ENCODE measurements at places on chromosomes 12 and 14.

GRCh38 chr14:68345738-68346137, 447.1 kb downstream of the ZFP36L1 start:
- no peak for DNase-seq

- DNase-seq = no peak
Measured at GRCh38 chr14:25381498-25381897, 331.6 kb upstream of the STXBP6 start.

GRCh38 chr12:124565656-124566160, 1.7 kb downstream of the NCOR2 start:
- no peak for DNase-seq

GRCh38 chr12:30598889-30599288, 96.8 kb downstream of the IPO8 start:
- no peak for DNase-seq

- DNase-seq = no peak
Measured at GRCh38 chr14:92717571-92718042, 30.8 kb downstream of the LGMN start.

DNA sequence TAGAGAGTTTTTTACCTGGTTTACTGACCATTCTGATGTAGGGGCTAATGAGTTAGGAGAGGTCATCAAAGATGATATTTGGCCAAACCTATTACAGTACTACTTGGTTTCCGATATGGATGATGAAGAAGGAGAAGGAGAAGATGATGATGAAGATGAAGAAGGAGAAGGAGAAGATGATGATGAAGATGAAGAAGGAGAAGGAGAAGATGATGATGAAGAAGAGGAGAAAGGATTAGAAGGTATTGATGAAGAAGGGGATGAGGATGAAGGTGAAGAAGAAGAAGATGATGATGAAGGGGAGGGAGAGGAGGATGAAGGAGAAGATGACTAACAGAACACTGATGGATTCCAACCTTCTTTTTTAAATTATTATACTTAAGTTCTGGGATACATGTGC, 196.6 kb downstream of the TMX1 start:
- DNase-seq = no peak

DNA sequence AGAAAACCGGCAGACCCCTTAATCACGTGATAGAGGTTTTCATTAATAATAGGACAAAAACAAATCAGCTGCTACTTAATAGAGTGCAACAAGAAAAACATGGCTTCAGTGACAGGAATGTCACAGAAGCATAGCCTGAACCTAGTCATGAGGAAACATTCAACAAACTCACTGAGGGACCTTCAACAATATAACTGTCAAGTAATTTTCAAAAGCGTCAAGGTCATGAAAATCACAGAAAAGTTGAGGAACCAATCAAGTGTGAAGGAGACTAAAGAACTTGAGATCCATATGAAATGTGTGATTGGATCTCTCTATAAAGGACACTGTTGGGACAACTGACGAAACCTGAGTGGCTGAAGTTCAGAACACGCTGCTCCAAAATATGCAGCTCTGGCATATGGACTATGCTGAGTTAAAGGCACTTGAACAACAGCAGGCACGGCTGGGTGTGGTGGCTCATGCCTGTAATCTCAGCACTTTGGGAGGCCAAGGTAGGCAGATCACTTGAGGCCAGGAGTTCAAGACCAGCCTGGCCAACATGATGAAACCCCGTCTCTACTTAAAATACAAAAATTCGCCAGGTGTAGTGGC, 16.3 kb downstream of the NDUFA12 start:
- DNase-seq = no peak

- DNase-seq = no peak
Measured at GRCh38 chr12:3081886-3082285, 4.7 kb downstream of the TSPAN9 start.

DNA sequence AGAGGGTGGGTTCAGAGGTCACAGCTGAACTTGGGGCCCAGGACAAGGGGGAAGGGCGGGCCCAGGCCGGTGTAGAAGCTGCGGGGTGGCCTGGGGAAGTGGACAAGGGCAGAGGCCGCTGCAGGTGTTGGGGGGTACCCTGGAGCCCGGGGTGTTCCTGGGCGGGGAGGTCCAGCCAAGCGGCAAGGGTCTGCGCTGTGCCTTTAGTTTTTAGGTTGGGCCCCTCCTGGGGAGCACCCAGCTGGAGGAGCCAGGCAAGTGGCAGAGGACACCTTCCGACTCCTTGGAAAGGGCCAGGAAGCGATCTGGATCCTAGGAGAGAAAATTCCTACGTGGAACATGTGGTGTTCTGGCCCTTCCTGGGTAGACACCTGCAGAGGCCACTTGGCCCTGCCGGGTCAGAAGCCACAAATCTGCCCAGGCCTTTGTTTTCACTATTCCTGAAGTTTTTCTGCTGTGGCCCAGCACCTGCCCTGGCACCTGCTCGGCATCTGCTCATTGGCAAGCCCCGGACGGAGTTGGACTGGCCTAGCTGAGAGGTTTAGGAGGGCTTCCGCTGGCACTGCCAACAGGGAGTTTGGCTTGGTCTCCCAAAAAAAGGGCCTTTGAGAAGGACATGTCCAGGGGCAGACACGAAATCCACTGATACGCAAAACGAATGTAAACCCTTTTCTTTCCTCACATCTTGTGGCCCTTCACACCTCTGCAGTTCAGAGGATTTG, 61.1 kb downstream of the SMUG1 start:
- no peak for DNase-seq

GRCh38 chr14:61174441-61174891, 106.7 kb downstream of the TMEM30B start:
- DNase-seq = no peak

GRCh38 chr12:87406926-87407325, 622.3 kb downstream of the C12orf50 start:
- no peak for DNase-seq

- DNase-seq = no peak
Measured at GRCh38 chr12:2666411-2666810, 128.4 kb upstream of the FKBP4 start.

GRCh38 chr14:97581016-97581415, 783.8 kb downstream of the VRK1 start:
- peak; percentile 49 for DNase-seq

DNA sequence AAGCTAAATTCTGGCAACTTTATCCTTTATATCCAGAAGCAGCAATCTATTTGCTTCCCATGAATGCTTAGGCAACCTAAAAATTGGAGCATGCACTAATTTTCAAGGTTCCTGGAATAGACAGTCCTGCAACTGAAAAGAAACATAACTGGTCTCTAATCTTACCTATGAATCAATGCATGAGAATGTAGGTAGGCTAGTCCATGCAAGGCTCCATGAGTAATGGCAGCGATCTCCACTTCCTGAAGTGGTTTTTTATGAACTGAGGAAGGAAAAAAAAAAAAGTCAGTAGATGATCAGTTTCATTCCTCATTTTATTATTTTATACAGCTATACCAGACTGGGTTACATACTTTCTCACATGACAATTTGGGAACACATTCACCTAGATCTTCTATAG, 102.0 kb downstream of the PEBP1 start:
- DNase-seq = no peak

GRCh38 chr14:83253870-83254269, 1720.2 kb upstream of the SEL1L start:
- no peak for DNase-seq

DNA sequence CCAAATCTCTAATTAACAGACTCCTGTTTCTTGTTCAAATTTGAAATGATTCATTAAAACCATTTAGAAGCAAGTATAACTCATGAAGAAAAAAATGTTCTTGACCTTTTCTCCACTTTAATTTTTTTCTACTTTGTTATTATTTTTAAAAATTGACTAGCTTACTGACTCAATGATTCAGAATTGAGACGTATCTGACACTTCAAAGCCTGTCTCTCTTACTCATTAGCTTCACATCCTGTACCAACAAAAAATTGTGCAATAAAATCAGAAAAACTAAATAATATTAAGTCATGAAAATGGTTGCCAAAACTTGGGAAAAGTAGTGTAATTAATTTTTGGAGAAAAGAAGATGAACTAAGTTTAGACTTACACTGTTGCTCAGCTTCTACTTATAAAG, 331.2 kb downstream of the SLC16A7 start:
- DNase-seq = no peak

GRCh38 chr14:31960039-31960438, 117.1 kb upstream of the ARHGAP5 start:
- DNase-seq = no peak

DNA sequence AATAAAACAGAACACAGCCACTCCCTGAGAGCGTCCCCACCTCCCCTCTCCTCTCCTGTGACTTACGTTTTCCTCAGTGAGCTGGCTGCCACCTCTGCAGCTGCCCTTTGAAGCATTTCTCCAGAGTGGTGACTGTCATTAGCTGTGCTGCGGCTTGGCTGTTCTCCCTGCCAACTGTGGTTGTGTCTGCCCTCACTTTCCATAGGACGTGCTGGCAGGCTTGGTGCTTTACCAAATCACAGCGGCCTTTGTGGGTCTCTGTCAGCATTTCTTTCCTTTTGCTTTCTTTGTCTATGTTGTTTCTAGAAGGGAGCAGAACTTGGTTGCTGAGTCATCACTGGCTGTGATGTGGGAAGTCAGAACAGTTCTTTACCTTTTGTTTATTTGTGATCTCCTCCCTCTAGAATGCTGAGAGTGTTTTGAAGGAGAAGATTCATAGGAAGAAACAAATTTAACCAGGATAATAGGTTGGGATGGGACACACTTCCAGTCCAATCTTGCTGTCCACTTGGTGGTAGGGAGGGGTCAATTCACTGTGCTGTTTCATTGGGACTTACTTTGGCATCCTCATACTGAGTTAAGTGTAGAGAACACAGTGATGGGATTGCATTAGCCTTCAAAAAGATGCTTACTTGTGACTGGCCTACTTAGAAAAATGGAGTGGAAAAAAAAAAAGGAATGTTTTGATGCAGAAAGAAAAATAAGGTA, 88.2 kb downstream of the TMX1 start:
- DNase-seq = no peak

DNA sequence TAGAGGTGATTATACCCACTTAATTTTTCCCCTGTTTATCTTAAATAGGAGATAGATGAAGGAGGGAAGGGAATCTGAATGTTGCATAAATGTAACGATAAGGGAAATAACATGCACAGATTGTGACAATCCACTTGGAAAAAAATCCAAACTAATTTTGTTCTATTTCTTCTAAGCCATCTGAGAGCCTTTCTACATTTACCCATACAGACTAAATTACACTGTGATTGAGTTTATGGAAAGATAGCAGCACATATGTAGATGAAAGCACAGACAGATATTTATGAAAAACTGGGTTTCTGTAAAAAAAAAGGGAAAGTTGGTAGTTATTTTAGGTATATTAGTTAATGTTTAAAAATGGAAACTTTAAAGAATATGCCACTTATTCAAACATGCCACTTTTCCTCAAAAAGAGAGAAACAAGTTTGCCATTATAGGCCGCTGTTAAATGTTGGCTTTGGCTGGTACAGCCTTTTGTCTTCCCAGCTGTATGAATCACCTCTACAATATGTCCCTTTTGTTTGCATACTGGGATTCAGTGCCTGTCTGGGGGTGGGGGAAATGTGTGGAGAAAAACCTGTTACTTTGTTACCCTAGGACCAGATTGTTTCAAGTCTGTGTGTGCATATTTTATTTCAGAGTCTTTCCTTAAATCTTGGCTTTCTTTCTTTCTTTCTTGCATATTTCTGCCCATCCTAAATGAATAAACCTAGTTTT, 470.2 kb upstream of the LMO3 start:
- DNase-seq = no peak

DNA sequence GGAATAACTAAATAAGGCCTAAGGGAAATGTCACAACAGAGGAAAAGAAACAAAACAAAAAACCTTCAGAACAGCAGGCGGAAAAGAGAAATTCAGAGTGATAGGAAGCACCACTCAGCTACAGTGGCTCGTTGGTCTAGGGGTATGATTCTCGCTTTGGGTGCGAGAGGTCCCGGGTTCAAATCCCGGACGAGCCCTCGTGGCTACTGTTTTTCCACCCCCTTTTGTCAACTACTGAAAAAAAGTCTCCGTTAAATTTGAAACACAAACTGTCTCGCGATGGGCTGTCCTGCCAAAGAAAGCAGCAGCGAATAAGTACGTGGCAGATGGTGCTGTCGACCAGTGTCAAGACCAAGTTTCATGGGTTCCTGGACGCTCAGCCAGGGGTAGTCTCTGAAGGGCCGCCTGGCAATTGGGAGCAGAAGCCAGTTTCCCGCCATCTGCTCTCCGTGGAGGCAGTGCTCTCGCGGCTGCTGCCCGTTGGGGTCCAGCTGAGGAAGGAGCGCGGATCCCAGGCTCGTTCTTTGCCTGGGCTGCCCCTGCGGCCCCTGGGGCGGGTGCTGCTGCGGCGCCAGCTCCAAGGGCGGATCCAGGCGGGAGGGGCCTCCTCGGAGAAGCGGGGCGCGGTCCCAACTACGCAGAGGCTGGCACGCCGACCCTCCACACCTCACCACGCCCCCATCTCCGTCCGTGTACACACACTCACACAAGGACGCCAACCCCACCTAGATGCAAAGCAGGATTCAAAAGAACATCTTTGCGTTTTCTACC, at the start of gene RNASE4:
TSS of gene RNASE4 (plus strand) at position 670 of the 771 bp plus-strand sequence. CDS start 14,812 bp downstream, outside the sequence.
- peak; percentile 80 for DNase-seq

GRCh38 chr12:99553461-99553860, 94.1 kb upstream of the GARIN6 start:
- no peak for DNase-seq

DNA sequence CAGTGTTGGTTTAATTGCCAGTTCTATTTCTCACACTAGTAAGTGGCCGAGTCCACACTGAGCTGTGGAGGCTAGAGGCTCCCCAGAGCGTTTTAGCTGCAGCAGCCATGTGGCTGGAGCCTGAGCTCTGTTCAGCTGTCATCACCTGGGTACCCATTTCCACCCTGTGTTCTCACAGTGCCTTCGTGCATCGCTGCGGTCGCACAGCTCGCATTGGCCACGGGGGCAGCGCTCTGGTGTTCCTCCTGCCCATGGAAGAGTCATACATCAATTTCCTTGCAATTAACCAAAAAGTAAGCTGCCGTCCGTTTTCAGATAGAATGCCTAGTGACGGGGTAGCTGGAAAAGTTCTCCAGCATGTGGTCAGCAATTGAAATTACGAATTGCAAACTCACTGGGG, 15.7 kb downstream of the DDX55 start:
- DNase-seq = no peak

- DNase-seq = no peak
Measured at GRCh38 chr14:33563191-33563900, 387.5 kb downstream of the EGLN3 start.

- DNase-seq = no peak
Measured at GRCh38 chr14:52473557-52473956, 78.7 kb downstream of the TXNDC16 start.

GRCh38 chr14:96002498-96002884, 36.7 kb upstream of the C14orf132 start:
- no peak for DNase-seq

- no peak for DNase-seq
Measured at GRCh38 chr14:35333797-35334743, 41.9 kb downstream of the PSMA6 start.

GRCh38 chr12:111341426-111342065, 27.3 kb downstream of the PHETA1 start:
- no peak for DNase-seq

- DNase-seq = no peak
Measured at GRCh38 chr14:104609666-104610065, 5.1 kb upstream of the TMEM179 start.
